Ovary (tissue), 10 donors: ENCODE measurements at places on chromosomes 11 and 22. TPM values are rescaled to one million over a fixed set of nuclear protein-coding genes. Genes with fewer than 3 reads are reported as not detected.

GRCh38 chr11:125300791-125301218, 136.3 kb downstream of the PKNOX2 start:
- peaks cover 10% of the 10 kb centered on the region for H3K4me1 ChIP-seq
- H3K36me3 ChIP-seq: no peaks in the 10 kb centered on the region
- no peaks in the 10 kb centered on the region for H3K27me3 ChIP-seq
- H3K4me3 ChIP-seq: no peak overlapping the region

GRCh38 chr11:70594031-70594430, 195.7 kb downstream of the CTTN start:
- no peak for DNase-seq
- H3K4me1 ChIP-seq: peaks cover 5% of the 10 kb centered on the region
- H3K36me3 ChIP-seq: no peaks in the 10 kb centered on the region
- H3K27ac ChIP-seq: no peak overlapping the region
- no peaks in the 10 kb centered on the region for H3K27me3 ChIP-seq
- H3K4me3 ChIP-seq: no peak overlapping the region

FAM111B gene
- total RNA-seq: 0.42 TPM

- H3K4me1 ChIP-seq: no peaks in the 10 kb centered on the region
- H3K27me3 ChIP-seq: no peaks in the 10 kb centered on the region
- H3K36me3 ChIP-seq: no peaks in the 10 kb centered on the region
- no peak for DNase-seq
- H3K4me3 ChIP-seq: no peak overlapping the region
- H3K27ac ChIP-seq: no peak overlapping the region
Measured at GRCh38 chr22:48908547-48908946, 919.1 kb downstream of the BRD1 start.

- H3K27ac ChIP-seq: peak within 1 kb of the TSS; percentile 58
- H3K27me3 ChIP-seq: no peaks in the 10 kb centered on the region
- peaks cover 30% of the 10 kb centered on the region for H3K4me1 ChIP-seq
- no peaks in the 10 kb centered on the region for H3K36me3 ChIP-seq
Measured at GRCh38 chr11:75351541-75351790, at the start of gene ARRB1. Gene ARRB1, minus strand, starts transcription at chr11:75351661. Its CDS starts 54 bp downstream, at chr11:75351607.

DNA sequence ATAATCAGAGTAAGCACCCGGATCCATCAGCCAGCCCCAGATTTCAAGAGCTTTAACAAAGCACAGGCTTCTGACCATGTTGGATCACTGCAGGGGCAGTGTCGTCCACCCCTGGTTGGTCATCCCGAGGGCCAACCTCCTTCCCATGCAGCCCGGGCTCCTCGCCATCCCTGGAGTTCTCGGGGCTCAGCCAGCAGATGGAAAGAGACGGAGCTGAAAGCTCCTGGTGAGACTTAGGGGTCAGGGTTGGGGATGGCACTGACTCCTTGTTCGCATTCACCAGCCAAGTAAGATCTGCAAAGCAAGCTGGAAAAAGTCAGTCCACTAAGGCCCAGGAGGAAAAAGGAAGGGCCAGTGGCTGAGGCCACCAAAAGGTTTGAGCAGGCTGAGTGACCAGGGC, 888.9 kb downstream of the BRD1 start:
- no peaks in the 10 kb centered on the region for H3K27me3 ChIP-seq
- H3K36me3 ChIP-seq: no peaks in the 10 kb centered on the region
- no peaks in the 10 kb centered on the region for H3K4me1 ChIP-seq
- no peak overlapping the region for H3K4me3 ChIP-seq
- H3K27ac ChIP-seq: no peak overlapping the region

DNA sequence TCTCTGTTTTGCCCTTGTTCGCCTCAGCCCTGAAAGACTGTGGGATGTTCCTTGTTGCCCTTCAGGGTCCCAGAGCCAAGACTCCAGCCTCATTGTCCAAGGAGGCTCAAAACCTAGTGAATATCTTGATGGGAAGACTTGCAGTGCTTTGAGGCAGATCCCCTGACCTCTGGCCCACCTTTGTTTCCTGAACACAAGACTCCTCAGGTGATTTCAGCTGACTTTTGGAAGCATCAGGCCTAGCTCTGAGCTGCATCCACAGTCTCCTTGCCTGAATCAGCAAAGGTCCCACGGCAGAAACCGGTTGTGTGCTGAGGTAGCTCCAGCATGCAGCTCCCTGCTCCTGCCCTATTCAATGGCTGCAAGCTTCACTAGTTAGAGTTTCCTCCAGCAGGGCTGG, 159.3 kb upstream of the B3GAT1 start:
- H3K4me1 ChIP-seq: no peaks in the 10 kb centered on the region
- H3K36me3 ChIP-seq: no peaks in the 10 kb centered on the region
- H3K4me3 ChIP-seq: no peak overlapping the region
- DNase-seq: no peak
- no peaks in the 10 kb centered on the region for H3K27me3 ChIP-seq

DNA sequence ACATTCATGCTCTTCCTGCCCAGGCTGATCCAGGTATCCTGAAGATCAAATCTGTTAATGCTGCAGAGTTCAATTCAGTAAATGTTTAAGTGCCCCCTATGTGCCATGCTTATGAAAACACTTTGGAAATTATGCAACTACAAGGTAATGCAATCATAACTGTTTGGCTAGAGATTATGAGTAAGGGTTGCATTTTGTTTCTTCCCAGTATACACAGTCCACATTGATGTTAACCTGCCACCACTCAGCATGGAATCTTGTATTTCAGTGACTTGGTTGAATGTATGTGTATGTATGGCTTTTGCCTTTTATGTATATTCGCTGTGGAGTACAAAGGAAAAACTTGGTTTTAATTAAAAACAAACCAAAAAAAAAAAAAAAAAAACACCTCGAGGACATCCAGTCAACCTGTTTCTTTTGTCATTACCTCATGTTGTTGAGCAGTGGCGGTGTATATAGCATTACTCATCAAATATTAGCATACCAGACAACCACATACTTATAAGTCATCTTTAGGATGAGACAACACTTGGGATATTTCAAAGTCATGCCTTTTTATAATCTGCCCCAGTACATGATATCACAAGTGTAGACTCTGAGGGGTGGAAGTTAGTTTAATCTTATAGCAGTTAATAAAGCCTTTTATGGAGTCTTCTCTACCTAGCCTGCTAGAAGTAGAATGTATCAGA, 86.1 kb upstream of the HORMAD2 start:
- no peak for DNase-seq
- H3K36me3 ChIP-seq: no peaks in the 10 kb centered on the region
- no peak overlapping the region for H3K4me3 ChIP-seq
- H3K27me3 ChIP-seq: no peaks in the 10 kb centered on the region
- no peak overlapping the region for H3K27ac ChIP-seq
- peaks cover 7% of the 10 kb centered on the region for H3K4me1 ChIP-seq

OR2AT4 gene
- not detected for total RNA-seq
